ENCODE measurements at places on chromosomes 5 and 9. TPM values are rescaled to one million over a fixed set of nuclear protein-coding genes. Genes with fewer than 3 reads are reported as not detected.

- H3K4me1 ChIP-seq = peaks cover 13% of the 10 kb centered on the region
- H3K4me3 ChIP-seq = no peak overlapping the region
- no peak overlapping the region for H3K27ac ChIP-seq
These were observed 13.2 kb upstream of the ADRA1B start for GRCh38 chr5:159903131-159903530.

DNA sequence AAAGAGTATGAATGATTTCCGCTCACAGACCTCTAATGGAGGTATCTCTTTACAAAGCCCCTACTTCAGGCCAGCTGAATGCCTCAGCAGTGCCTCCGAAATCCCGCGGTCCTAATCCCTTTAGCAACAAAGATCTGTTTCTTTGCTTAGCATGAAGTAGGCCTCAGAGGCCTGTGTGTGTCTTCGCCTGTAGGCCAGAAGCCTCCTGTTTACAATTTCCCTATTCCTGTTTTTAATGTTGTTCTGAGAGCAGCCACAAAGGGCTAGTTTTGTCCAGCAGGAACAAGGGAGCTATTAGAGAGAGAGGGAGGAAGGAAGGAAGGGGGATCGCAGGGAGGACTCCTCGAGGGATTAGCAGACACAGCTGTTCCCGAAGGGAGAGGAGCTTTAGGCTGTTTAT lies 166.4 kb upstream of the SPRY4 start:
- no peak overlapping the region for H3K27ac ChIP-seq
- no peaks in the 10 kb centered on the region for H3K4me1 ChIP-seq
- no peak for DNase-seq

Gene PRR7
- 12.3 TPM for total RNA-seq

Gene C5orf46
- not detected for total RNA-seq

DNA sequence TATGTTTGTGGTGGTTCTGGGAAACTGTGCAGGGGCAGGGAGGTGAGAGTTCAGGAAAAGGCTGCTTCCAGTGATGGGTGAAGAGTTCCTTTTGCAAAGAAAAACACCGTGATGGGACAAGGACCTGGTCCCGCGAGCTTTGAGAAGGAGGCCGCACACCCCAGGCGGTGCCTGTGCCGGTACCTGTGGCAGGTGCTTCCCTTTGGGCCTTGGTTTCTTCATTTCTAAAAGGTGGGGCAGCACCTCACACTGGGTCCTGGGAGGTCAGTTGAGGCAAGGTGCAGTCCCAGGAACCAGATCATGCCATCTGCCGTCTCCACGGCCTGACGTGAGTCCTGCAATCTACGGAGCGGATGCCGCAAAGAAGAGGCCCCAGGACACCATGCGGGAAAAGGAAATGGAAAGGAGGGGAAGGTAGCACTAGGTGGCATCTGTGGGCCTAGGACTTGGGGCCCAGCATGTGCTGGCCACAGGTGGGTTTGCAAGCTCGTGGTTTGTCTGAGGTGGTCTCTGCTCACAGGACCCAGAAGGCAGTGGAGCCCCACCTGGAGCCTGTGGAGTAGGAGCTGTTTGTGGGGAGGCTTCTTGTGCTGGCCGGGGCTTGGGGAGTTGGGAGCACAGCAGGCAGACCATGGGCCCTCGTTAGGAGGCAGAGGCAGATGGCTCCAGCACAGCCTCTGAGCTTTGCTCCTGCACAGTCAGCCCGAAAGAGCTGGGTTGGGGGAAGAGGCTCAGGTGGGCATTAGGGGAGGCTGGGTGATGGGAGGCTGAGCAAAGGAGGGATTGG lies 131.6 kb downstream of the CACNA1B start:
- no peak overlapping the region for H3K4me3 ChIP-seq
- no peaks in the 10 kb centered on the region for H3K4me1 ChIP-seq
- H3K27ac ChIP-seq = no peak overlapping the region
- H3K36me3 ChIP-seq = no peaks in the 10 kb centered on the region
- peaks cover 2% of the 10 kb centered on the region for H3K27me3 ChIP-seq

Gene SELENOP
- not detected for total RNA-seq

DNA sequence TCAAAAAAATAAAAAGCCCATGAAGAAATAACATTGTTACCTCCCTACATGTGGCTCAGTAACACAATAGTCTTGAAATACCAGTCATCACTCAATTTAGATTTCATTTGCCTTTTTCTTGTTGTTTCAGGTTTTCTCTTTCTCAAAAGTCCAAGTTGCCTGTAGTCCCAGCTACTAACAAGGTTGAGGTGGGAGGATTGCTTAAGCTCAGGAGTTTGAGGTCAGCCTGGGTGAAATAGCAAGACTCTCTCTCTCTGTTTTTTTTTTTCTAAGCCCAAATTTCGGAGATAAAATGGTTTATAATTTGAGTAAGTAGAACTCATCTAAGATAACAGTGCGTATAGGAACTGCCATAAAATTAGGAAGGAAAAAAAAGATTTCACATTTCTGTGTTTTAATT lies 17.5 kb upstream of the NDUFS4 start:
- no peaks in the 10 kb centered on the region for H3K36me3 ChIP-seq
- H3K27me3 ChIP-seq = peaks cover 13% of the 10 kb centered on the region
- H3K27ac ChIP-seq = no peak overlapping the region
- no peaks in the 10 kb centered on the region for H3K4me1 ChIP-seq

Gene CLTA
- 133 TPM for total RNA-seq

- H3K36me3 ChIP-seq = peaks cover 23% of the 10 kb centered on the region
- no peaks in the 10 kb centered on the region for H3K27me3 ChIP-seq
- H3K4me1 ChIP-seq = no peaks in the 10 kb centered on the region
- DNase-seq = no peak
- H3K4me3 ChIP-seq = no peak overlapping the region
- no peak overlapping the region for H3K27ac ChIP-seq
These were observed 69.4 kb downstream of the RIGI start for GRCh38 chr9:32456564-32456963.

Gene F2RL1
- 1.3 TPM for total RNA-seq

Gene GRXCR2
- total RNA-seq = not detected

DNA sequence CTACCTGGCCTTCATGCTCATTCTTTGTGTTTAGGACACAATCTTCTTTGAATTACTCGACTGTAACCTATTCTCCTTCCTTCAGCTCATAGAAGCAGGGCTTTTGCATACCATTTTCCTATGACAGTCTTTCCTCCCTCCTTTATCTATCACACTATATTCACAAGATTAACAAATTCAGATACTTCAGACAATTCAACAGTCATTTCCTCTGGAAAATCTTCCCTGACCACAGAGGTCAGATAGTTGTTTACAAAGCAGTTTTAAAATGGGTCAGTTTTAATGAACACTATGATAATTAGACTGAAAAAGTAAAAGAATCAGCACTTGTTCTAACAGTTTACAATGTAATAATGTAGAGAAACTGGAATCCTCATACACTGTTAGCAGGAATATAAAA lies 4.3 kb downstream of the CAAP1 start:
- no peaks in the 10 kb centered on the region for H3K27me3 ChIP-seq
- H3K4me3 ChIP-seq = no peak overlapping the region
- H3K36me3 ChIP-seq = peaks cover 22% of the 10 kb centered on the region
- no peak for DNase-seq

Gene CERT1
- total RNA-seq = 21.6 TPM

DNA sequence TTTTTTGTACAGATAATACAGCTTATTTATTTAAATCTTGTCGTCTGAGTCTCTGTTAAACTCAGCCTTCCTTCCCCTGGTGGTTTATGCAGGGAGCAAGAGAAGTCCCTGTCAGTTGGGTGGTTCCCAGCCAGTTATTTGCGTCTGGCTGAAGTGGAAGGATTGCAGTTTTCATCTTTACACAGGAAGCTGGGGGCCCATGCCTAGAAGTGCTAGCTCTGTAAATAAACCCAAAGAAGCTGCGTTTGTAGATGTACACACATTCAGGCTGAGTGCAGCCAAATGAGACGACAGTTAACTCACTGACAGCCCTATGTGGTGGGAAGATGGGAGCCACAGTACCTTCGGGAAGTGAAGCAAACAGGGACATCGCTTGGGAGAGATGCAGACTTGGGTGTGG lies 122.1 kb downstream of the SAXO1 start:
- no peaks in the 10 kb centered on the region for H3K36me3 ChIP-seq
- peaks cover 4% of the 10 kb centered on the region for H3K27me3 ChIP-seq
- no peaks in the 10 kb centered on the region for H3K4me1 ChIP-seq
- no peak overlapping the region for H3K27ac ChIP-seq
- DNase-seq = no peak

Gene ARHGEF28
- total RNA-seq = 0.02 TPM

GRCh38 chr5:96527768-96528661 lies 95.0 kb upstream of the PCSK1 start:
- H3K36me3 ChIP-seq = no peaks in the 10 kb centered on the region
- H3K27ac ChIP-seq = no peak overlapping the region
- peaks cover 2% of the 10 kb centered on the region for H3K4me1 ChIP-seq
- H3K27me3 ChIP-seq = peaks cover 2% of the 10 kb centered on the region
- H3K4me3 ChIP-seq = no peak overlapping the region
- no peak for DNase-seq

- H3K27ac ChIP-seq = no peak overlapping the region
- peaks cover 48% of the 10 kb centered on the region for H3K27me3 ChIP-seq
- H3K4me1 ChIP-seq = no peaks in the 10 kb centered on the region
- H3K36me3 ChIP-seq = no peaks in the 10 kb centered on the region
- no peak for DNase-seq
These were observed 105.7 kb downstream of the TMEM174 start for GRCh38 chr5:73278693-73279092.

DNA sequence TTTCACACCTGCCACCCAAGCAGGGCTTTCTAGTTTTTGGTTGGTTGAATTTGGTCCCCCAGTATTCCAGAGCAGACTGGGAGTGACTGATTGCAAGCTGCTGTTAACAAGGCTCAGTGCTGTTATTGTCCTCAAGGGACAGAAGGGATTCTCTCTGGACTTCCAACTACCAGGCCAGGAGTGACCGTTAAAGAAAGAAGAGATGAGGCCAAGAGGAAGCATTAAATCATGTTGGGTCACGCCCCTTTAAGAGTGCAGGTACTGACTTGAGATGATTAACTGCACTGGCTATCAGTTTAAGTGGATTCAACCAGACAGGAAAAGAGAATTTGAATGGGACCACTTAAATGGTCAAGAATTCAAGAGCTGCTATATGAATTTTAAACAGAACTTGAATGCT lies 220.8 kb upstream of the PCSK5 start:
- H3K4me1 ChIP-seq = peaks cover 2% of the 10 kb centered on the region
- H3K36me3 ChIP-seq = no peaks in the 10 kb centered on the region
- no peak overlapping the region for H3K4me3 ChIP-seq
- H3K27me3 ChIP-seq = peaks cover 11% of the 10 kb centered on the region

Gene KIF20A
- 66.6 TPM for total RNA-seq

Gene PLEKHG4B
- total RNA-seq = 0.25 TPM

Gene SPINK5
- not detected for total RNA-seq

DNA sequence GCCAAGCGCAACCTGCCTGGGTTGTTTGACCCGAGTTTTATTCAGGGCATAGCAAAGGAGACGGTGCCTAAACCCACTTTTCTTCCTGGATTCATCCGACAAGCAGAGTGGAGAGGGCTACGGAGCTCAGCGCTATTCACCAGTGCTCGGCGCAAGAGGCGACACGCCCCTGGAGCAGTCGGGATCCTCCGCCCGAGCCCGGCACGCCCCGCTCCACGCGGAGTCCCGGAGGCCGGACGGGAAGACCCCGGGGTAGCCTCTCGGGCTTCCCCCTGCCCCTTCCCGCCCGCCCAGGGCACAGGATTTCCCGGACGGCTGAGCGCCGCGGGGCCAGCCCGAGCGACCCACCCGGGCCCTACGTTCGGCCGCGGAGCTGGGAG lies 427 bp downstream of the SERINC5 start:
- no peaks in the 10 kb centered on the region for H3K27me3 ChIP-seq
- peaks cover 25% of the 10 kb centered on the region for H3K36me3 ChIP-seq
- DNase-seq = peak; percentile 77
- peak overlapping the region; percentile 96 for H3K27ac ChIP-seq

Gene FBN2
- total RNA-seq = not detected

DNA sequence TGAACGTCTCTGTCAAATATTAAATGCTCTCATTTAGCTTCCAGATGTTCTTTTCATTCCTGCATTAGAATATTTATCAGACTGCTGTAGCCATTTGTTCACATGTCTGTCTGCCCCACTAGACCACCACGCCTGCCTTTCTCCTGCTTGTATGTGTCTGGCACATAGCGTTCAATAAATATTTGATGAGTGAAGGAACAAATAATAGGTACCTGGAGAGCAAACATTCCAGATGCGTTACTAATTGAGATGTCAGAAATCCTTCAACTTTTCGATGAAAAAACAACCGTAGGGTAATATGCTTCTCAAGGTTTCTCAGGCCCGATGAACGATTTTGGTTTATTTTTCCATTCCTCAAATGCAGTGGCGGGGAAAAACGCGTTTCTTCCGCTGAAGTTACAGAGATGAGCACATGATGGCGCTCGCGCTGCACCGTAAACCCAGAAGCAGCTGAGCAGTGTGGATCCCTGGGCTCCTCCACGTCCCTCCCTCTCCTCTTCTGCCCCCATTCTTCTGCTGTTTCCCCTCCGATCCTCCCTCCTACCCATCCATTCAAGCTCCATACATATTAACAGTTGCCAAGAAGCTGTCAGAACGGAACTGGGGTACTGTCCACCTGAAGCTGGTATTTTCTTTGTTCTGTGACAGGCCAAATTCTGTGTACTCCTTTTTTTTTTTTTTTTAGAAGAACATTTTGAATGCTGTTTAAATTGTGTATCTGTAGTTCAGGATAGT lies 245.4 kb downstream of the MPDZ start:
- no peaks in the 10 kb centered on the region for H3K36me3 ChIP-seq
- no peak overlapping the region for H3K27ac ChIP-seq
- no peak overlapping the region for H3K4me3 ChIP-seq
- no peaks in the 10 kb centered on the region for H3K27me3 ChIP-seq
- DNase-seq = peak; percentile 39

Gene BTNL8
- total RNA-seq = not detected

Gene OXCT1
- 91.4 TPM for total RNA-seq

Gene PCDHGA2
- not detected for total RNA-seq

DNA sequence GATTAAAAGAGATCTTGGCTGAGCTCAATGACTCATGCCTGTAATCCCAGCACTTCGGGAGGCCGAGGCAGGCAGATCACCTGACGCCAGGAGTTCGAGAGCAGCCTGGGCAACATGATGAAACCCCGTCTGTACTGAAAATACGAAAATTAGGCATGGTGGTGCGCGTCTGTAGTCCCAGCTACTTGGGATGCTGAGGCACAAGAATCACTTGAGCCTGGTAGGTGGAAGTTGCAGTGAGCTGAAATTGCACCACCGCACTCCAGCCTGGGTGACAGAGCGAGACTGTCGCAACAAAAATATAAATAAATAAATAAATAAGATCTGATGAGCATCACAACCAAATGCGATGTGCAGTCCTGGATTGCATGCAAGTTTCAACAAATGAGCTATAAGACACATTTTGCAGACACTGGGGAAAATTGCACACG lies 8.7 kb upstream of the ENG start:
- H3K4me3 ChIP-seq = no peak overlapping the region
- DNase-seq = no peak
- H3K27me3 ChIP-seq = no peaks in the 10 kb centered on the region
- H3K27ac ChIP-seq = no peak overlapping the region
- H3K36me3 ChIP-seq = no peaks in the 10 kb centered on the region
- H3K4me1 ChIP-seq = peaks cover 41% of the 10 kb centered on the region

- H3K27ac ChIP-seq = no peak overlapping the region
- H3K27me3 ChIP-seq = peaks cover 41% of the 10 kb centered on the region
- H3K36me3 ChIP-seq = no peaks in the 10 kb centered on the region
- DNase-seq = no peak
- peaks cover 8% of the 10 kb centered on the region for H3K4me1 ChIP-seq
These were observed 145.7 kb upstream of the KLF4 start for GRCh38 chr9:107635101-107635802.

GRCh38 chr9:8733131-8733954 lies 933.8 kb upstream of the DMAC1 start:
- DNase-seq = no peak
- H3K27me3 ChIP-seq = peaks cover 4% of the 10 kb centered on the region
- H3K4me3 ChIP-seq = no peak overlapping the region
- H3K4me1 ChIP-seq = no peaks in the 10 kb centered on the region

Gene OBP2B
- total RNA-seq = not detected

Gene PRR16
- total RNA-seq = not detected

GRCh38 chr9:14907696-14908095 lies 2.5 kb downstream of the FREM1 start:
- no peak for DNase-seq
- no peak overlapping the region for H3K27ac ChIP-seq
- H3K36me3 ChIP-seq = no peaks in the 10 kb centered on the region
